ENCODE measurements at places on chromosomes 12 and 14. TPM values are rescaled to one million over a fixed set of nuclear protein-coding genes. Genes with fewer than 3 reads are reported as not detected.

The VPS29 gene
- 51.4 TPM for total RNA-seq

The IFT43 gene
- 32.6 TPM for total RNA-seq

The CABP1 gene
- not detected for total RNA-seq

The DCD gene
- not detected for total RNA-seq

The UBE3B gene
- total RNA-seq: 40.9 TPM

The NXPH4 gene
- 0.88 TPM for total RNA-seq

The FGF23 gene
- not detected for total RNA-seq

- no peak overlapping the region for H3K27ac ChIP-seq
- H3K4me1 ChIP-seq: no peaks in the 10 kb centered on the region
- no peak for DNase-seq
- H3K27me3 ChIP-seq: no peaks in the 10 kb centered on the region
- H3K36me3 ChIP-seq: no peaks in the 10 kb centered on the region
These were observed 1095.9 kb downstream of the TMEM121 start for GRCh38 chr14:106622200-106622745.

DNA sequence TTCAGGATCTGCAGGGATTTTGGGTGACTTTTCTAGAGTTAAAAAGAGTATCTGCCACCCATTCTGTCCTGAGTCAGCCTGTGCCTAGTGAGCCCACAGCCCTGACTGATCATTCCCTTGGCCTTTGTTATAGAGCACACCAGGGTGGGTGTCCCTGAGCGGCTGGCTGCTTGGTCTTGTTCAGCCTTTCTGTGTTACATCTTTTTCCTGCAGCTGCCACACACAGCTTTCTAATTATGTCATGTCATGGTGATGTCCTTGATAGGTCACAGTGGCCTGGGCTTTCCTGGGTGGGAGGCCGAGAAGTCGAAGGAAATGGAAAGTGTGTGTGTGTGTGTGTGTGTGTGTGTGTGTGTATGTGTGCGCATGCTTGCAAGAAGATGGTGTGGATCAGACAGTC lies 293.2 kb upstream of the CRY1 start:
- no peaks in the 10 kb centered on the region for H3K27me3 ChIP-seq
- H3K36me3 ChIP-seq: no peaks in the 10 kb centered on the region
- H3K4me1 ChIP-seq: no peaks in the 10 kb centered on the region
- DNase-seq: no peak
- H3K4me3 ChIP-seq: no peak overlapping the region

DNA sequence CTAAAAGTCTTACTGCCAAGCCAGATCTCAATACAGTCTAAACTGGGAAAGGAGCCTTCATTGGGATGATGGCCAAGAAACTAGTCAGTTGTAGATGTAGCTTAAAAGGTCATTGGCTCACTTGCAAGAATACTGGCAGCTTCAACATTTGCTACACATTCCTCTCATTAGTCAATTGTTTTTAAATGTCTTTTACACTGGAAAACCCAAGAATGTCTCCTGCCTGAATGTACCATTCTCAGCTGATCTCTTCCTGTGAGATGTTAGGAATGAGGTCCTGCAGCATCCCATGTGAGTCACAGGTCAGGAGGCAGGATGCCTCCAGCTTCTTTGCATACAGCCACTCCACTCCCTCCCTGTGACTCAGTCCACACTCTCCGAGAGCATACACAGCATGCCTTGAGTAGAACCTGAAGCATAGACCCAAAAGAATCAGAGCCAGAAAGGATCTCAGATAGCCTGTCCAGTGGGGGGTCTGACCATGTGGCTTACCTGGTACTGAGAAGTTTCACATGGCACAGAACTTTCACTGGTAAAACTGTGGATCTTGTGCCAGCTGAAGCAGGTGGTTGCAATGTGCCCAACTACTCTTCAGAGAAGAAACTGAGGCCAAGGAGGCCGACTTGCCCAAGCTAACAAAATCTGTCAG lies 56.0 kb upstream of the HECTD1 start:
- DNase-seq: peak; percentile 90
- H3K27ac ChIP-seq: peak overlapping the region; percentile 78
- H3K4me3 ChIP-seq: no peak overlapping the region
- H3K27me3 ChIP-seq: no peaks in the 10 kb centered on the region
- H3K36me3 ChIP-seq: no peaks in the 10 kb centered on the region
- peaks cover 32% of the 10 kb centered on the region for H3K4me1 ChIP-seq

DNA sequence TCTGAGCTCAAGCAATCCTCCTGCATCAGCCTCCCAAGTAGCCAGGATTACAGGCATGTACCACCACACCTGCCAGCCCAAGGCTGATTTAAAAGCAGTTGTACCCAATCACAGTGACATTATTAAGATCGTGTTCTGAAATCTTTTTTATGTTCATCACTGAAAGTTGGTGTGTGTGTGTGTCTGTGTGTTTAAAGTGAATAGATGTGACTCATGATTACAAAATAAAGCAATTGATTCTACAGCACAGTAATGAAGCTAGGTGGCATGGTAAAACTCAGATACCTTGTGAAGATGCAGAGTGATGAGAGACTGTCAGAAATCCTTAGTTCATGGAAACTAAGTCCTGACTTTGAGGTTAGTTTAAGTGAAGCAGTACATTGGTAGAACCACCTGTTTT lies 74.2 kb upstream of the ATP2B1 start:
- H3K27me3 ChIP-seq: no peaks in the 10 kb centered on the region
- H3K4me3 ChIP-seq: no peak overlapping the region
- H3K36me3 ChIP-seq: no peaks in the 10 kb centered on the region
- no peak for DNase-seq

GRCh38 chr14:23085458-23085857 lies 9.5 kb downstream of the ACIN1 start:
- H3K4me1 ChIP-seq: peaks cover 22% of the 10 kb centered on the region
- peak overlapping the region; percentile 46 for H3K27ac ChIP-seq
- H3K4me3 ChIP-seq: no peak overlapping the region
- DNase-seq: no peak
- H3K27me3 ChIP-seq: no peaks in the 10 kb centered on the region
- peaks cover 75% of the 10 kb centered on the region for H3K36me3 ChIP-seq

DNA sequence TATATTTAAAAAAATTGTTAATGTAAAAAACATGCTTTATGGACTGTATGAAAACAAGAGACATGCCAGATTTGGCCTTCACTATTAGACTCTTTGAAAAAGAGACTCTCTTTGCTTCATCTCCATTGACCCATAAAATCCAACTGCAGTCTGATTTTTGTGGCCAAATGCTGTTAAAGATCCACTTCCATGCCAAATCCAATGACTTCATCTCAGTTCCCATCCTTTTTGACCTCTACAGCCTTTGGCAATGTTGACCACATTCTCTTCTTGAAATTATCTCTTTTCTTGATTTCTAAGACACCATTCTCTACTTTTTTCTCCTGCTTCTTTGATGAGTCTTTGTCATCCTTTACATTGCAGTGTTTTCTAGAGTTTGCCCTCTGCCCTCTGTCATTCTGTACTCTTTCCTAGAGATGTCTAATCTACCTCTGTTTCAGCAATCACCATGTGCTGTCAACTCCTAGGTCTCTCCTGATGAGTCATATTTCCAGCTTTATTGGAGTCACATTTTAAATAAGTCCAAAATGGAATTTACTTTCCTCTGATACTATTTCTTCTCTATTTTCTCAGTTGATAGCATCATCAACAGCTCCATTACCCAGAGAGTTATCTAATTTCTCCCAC lies 2.4 kb downstream of the TMPRSS12 start:
- H3K4me1 ChIP-seq: no peaks in the 10 kb centered on the region
- no peak for DNase-seq
- H3K36me3 ChIP-seq: no peaks in the 10 kb centered on the region
- no peak overlapping the region for H3K4me3 ChIP-seq
- H3K27me3 ChIP-seq: no peaks in the 10 kb centered on the region
- no peak overlapping the region for H3K27ac ChIP-seq

GRCh38 chr12:52351196-52352059 lies 15.9 kb downstream of the KRT85 start:
- H3K27me3 ChIP-seq: peaks cover 68% of the 10 kb centered on the region
- H3K4me1 ChIP-seq: peaks cover 5% of the 10 kb centered on the region
- H3K4me3 ChIP-seq: no peak overlapping the region

DNA sequence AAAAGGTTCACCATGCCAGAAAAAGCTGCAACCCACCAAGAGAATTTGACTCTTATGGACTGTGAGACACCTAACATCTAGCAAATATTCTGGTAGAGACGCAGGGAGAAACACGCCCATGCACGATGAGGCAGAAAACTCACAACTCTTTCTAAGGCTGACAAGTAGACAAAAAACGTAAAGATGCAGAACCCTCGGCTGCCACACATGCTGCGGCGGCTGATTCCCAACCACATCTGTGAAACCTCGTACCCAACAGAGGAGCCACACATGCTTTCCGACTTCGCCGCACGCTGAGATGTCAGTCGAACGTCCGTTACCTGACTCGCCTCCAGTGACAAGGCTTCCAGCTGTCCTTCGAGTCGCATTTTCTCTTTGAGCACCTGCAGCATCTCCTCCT lies 21.8 kb downstream of the GOLGA3 start:
- peaks cover 15% of the 10 kb centered on the region for H3K4me1 ChIP-seq
- no peak overlapping the region for H3K27ac ChIP-seq
- H3K4me3 ChIP-seq: no peak overlapping the region
- peak; percentile 68 for DNase-seq
- no peaks in the 10 kb centered on the region for H3K27me3 ChIP-seq
- H3K36me3 ChIP-seq: peaks cover 84% of the 10 kb centered on the region

GRCh38 chr14:25237845-25238244 lies 187.9 kb upstream of the STXBP6 start:
- no peaks in the 10 kb centered on the region for H3K27me3 ChIP-seq
- no peaks in the 10 kb centered on the region for H3K4me1 ChIP-seq
- DNase-seq: no peak
- H3K4me3 ChIP-seq: no peak overlapping the region
- no peaks in the 10 kb centered on the region for H3K36me3 ChIP-seq
- H3K27ac ChIP-seq: no peak overlapping the region

GRCh38 chr12:78725951-78726580 lies 138.5 kb upstream of the SYT1 start:
- H3K4me1 ChIP-seq: no peaks in the 10 kb centered on the region
- no peak overlapping the region for H3K27ac ChIP-seq
- no peaks in the 10 kb centered on the region for H3K27me3 ChIP-seq
- no peaks in the 10 kb centered on the region for H3K36me3 ChIP-seq
- no peak for DNase-seq
- no peak overlapping the region for H3K4me3 ChIP-seq

DNA sequence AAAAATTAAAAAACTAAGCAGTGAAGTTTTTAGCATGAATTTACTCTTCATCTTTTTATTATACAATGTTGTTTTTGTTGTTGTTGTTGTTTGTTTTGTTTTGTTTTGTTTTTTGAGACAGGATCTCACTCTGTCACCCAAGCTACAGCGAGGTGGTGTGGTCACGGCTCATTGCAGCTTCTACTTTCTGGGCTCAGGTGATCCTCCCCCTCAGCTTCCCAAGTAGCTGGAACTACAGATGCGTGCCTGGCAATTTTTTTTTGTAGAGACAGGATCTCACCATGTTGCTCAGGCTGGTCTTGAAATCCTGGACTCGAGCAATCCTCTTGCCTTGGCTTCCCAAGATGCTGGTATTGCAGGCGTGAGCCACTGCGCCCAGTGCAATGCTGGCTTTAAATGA lies 11.3 kb downstream of the PPFIBP1 start:
- H3K36me3 ChIP-seq: peaks cover 17% of the 10 kb centered on the region
- no peaks in the 10 kb centered on the region for H3K27me3 ChIP-seq
- no peak overlapping the region for H3K4me3 ChIP-seq
- no peak for DNase-seq

DNA sequence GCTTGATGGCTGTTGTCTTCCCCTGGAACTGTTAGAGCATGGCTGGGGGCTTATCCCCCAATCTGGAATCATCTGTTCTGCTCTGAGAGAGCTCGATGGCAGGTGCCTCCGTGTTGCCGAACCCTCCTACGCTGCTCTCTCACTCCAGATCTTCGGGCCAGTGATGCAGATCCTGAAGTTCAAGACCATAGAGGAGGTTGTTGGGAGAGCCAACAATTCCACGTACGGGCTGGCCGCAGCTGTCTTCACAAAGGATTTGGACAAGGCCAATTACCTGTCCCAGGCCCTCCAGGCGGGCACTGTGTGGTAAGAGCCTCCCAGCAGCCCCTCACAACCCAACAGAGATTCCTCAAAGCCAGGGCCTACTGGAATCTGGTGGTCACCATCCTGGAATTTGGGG lies 33.0 kb downstream of the ALDH2 start:
- no peak overlapping the region for H3K4me3 ChIP-seq
- no peaks in the 10 kb centered on the region for H3K27me3 ChIP-seq
- no peak overlapping the region for H3K27ac ChIP-seq
- no peak for DNase-seq
- H3K36me3 ChIP-seq: no peaks in the 10 kb centered on the region
- H3K4me1 ChIP-seq: no peaks in the 10 kb centered on the region

GRCh38 chr12:94263011-94263811 lies 114.8 kb downstream of the PLXNC1 start:
- H3K27ac ChIP-seq: peak overlapping the region; percentile 70
- no peaks in the 10 kb centered on the region for H3K36me3 ChIP-seq
- no peaks in the 10 kb centered on the region for H3K27me3 ChIP-seq

DNA sequence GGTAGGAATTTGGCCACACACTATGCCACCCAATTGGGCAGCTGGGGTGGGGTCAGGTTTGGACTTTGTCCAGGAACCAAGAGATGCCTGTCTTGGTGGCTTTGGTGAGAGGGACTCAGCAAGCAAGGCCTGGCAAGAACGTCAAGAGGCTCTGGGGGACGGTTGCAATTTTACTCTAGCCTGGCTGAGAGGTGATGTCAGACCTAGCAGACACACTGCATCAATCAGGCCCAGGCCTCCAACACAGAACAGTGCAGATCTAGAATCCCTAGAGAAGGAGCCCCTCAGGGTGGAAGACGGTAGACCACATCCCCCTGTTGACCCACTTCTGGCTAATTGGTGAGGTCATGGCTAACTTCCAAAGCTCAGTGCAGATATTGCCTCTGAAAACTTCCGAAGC lies 1.6 kb upstream of the UNC119B start:
- no peaks in the 10 kb centered on the region for H3K27me3 ChIP-seq
- peaks cover 9% of the 10 kb centered on the region for H3K36me3 ChIP-seq
- peaks cover 11% of the 10 kb centered on the region for H3K4me1 ChIP-seq
- no peak overlapping the region for H3K27ac ChIP-seq

DNA sequence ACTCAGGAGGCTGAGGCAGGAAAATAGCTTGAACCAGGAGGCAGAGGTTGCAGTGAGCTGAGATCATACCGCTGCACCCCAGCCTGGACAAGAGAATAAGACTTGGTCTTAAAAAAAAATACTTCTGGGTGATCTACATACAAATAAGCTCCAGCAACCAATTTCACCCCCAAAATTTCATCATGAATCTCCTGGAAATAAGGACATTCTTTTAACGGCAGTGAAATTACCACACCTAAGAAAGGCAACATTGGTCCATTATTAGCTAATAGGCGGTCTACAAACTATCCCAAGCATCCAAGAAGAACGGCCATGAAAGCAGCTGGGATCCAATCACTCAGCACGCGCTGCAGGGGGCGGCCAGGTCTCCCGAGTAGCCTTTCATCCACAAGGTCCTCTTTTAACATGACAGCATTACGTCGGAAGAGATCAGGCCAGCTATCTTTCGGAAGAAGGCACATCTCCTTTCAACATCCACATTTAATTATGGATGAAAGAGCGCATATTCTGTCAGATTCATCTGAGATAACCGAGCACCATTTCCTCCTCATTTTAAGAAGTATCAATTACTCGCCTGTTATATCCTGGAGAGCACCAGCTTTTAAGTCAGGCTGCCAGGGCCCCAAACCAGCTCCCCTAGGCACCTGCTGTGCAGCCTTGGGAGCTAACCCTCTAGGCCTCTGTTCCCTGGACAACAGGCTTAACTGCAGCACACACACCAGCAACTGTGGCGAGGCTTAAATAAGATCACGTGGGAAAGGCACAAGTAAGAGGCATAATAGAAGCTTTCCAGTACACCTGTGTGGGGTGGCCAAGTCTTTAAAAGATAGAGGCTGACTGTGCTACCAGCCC lies 4.2 kb downstream of the SLC15A4 start:
- H3K4me1 ChIP-seq: peaks cover 43% of the 10 kb centered on the region
- peak overlapping the region; percentile 86 for H3K27ac ChIP-seq
- H3K27me3 ChIP-seq: no peaks in the 10 kb centered on the region
- DNase-seq: no peak
- peaks cover 3% of the 10 kb centered on the region for H3K36me3 ChIP-seq
- H3K4me3 ChIP-seq: no peak overlapping the region
